H9 (cell line): ENCODE measurements at places on chromosomes 3 and 15.

DNA sequence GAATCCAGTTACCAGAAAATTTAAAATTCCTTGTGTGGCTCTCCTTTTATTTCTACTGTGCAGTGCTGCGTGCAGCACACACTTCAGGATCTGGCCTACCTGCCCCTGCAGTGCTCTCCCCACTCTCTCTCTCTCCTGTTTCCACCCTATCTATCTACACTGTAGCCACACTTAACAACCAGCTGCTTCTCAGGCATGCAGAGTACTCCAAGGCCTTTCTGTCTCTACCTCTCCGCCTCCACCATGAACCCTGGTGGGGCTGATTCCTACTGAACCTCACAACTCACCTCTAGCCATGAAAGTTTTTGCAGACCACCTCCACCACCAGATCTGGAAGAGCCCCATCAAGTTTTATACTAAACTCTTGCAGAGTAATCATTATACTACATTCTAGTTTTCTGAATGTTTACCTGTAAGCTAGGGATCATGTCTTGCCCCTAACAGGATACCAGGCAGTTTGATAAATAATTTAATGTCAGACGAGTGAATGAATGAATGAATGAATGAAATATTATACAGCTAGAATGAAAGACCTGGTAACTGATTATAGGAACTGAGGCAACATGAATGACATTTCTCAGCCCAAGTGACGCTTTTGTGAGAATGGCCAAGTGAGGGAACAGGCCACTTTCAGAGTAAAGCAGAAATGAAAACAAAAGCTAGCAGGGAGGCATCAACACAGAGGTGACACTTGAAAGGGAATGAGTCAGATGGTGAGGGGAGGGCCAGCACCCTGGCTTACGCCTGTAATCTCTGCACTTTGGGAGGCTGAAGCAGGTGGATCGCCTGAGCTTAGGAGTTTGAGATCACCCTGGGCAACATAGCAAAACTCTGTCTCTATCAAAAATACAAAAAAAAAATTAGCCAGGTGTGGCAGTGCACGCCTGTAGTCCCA, 363.5 kb downstream of the FOXP1 start:
- no peaks in the 10 kb centered on the region for H3K36me3 ChIP-seq
- no peaks in the 10 kb centered on the region for H3K27me3 ChIP-seq
- DNase-seq = no peak
- H3K4me1 ChIP-seq = peaks cover 6% of the 10 kb centered on the region; the same call in 1 of the 2 replicates
- no peak overlapping the region for H3K4me3 ChIP-seq
- no peak overlapping the region for H3K27ac ChIP-seq

DNA sequence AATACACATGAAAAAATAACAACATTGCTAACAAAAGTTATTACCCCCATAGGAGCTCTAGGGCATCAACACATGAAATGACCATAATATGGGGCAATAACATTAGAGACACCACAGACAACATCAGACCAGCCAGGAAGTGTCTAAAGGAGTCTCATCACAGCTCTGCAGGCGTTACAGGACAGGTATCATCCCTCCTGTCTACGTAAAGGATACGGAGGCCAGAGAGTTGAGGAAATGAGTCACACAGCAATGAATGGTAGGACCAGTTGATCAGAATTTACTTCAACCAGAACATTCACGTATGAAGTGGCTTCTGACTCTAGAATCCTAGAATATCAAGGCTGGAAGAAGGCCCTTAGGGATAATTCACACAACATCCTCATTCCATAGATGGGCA, 1.8 kb downstream of the NME9 start:
- H3K27me3 ChIP-seq = no peaks in the 10 kb centered on the region
- no peak overlapping the region for H3K4me3 ChIP-seq
- peaks cover 4% of the 10 kb centered on the region for H3K4me1 ChIP-seq
- H3K36me3 ChIP-seq = no peaks in the 10 kb centered on the region
- H3K27ac ChIP-seq = no peak overlapping the region
- no peak for DNase-seq

DNA sequence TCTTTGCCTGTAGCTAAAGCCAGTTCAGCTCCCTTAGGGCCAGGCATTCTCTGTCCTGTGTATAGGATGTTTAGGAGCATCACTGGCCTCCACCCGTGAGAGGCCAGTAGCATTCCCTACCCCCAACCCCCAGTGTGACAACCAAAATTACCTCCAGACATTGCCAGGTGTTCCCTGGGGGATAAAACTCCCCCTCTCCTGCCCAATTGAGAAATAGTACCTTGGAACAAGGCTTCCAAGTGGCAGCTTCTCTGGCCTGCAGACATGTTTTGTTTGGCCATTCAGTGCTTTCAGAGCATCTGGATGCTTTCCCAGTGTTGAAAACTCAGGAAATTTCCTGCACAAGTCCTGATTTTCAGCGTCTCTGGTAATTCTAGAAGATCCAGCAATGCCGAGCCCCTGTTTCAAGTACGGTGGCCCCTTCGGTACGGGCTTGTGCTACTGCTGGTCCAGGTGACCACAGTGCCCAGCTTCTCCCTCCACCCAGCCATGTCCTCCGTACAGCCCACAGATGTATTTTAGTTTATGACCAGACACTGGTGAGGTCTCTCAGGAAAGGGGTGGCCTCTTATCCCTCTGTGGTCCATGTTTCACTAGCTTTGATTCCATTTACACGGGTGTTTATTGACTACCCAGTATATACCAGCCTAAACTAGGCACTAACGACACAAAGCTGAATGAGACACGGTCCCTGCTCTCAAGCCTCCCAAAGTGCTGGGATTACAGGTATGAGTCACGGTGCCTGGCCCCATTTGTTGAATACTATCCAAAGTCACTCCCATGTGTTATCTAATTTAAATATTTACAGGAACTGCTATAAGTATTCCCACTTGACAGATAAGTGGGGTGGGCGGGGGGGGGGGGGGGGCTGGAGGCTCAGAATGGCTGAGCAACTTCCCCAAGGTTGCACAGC, 125.4 kb upstream of the RAD18 start:
- no peak overlapping the region for H3K4me3 ChIP-seq
- no peaks in the 10 kb centered on the region for H3K27me3 ChIP-seq
- no peak for DNase-seq
- no peaks in the 10 kb centered on the region for H3K4me1 ChIP-seq
- no peaks in the 10 kb centered on the region for H3K36me3 ChIP-seq

DNA sequence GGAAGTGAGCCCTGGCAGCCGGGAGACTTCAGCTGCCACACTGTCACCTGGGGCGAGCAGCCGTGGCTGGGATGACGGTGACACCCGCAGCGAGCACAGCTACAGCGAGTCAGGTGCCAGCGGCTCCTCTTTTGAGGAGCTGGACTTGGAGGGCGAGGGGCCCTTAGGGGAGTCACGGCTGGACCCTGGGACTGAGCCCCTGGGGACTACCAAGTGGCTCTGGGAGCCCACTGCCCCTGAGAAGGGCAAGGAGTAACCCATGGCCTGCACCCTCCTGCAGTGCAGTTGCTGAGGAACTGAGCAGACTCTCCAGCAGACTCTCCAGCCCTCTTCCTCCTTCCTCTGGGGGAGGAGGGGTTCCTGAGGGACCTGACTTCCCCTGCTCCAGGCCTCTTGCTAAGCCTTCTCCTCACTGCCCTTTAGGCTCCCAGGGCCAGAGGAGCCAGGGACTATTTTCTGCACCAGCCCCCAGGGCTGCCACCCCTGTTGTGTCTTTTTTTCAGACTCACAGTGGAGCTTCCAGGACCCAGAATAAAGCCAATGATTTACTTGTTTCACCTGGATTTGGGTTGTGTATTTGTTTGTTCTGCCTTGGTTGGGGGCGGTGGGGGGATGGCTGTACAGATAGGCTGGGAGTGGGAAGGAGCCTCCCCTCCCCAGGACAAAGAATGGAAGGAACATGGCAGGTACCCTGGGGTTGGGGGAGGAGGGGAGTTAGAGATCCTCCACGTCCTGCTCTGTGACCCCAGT, 2.9 kb upstream of the GRM2 start:
- no peak overlapping the region for H3K4me3 ChIP-seq
- H3K4me1 ChIP-seq = no peaks in the 10 kb centered on the region; the same call in 1 of the 2 replicates
- peaks cover 3% of the 10 kb centered on the region; the same call in 1 of the 3 replicates for H3K36me3 ChIP-seq
- H3K27me3 ChIP-seq = peaks cover 17% of the 10 kb centered on the region; the same call in 1 of the 2 replicates
- DNase-seq = no peak
- no peak overlapping the region for H3K27ac ChIP-seq

DNA sequence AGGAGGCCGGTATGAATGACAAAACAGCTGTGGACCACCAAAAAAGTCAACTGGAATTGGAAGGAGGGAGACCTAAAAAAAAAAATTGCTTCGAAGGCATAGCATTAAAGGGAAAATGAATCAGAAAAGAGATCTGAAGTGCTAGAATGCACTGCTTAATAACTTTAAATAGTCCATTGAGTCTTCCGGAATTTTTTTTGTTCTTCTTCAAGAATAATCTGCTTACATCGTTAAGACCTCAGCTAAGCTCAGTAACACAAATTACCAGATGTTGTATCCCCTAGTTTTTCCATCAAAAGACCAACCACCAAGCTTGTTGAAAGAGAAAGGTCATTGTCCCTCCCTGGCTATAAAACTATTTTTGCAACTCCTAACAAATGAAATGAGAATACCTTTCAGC, 560.5 kb downstream of the NR2F2 start:
- H3K4me3 ChIP-seq = no peak overlapping the region
- H3K36me3 ChIP-seq = no peaks in the 10 kb centered on the region
- no peak for DNase-seq

GRCh38 chr15:73321496-73322450, 47.0 kb downstream of the HCN4 start:
- no peaks in the 10 kb centered on the region for H3K27me3 ChIP-seq
- H3K4me3 ChIP-seq = no peak overlapping the region; the same call in 2 of the 3 replicates
- peaks cover 2% of the 10 kb centered on the region; the same call in 2 of the 3 replicates for H3K36me3 ChIP-seq
- H3K4me1 ChIP-seq = no peaks in the 10 kb centered on the region
- H3K27ac ChIP-seq = no peak overlapping the region

DNA sequence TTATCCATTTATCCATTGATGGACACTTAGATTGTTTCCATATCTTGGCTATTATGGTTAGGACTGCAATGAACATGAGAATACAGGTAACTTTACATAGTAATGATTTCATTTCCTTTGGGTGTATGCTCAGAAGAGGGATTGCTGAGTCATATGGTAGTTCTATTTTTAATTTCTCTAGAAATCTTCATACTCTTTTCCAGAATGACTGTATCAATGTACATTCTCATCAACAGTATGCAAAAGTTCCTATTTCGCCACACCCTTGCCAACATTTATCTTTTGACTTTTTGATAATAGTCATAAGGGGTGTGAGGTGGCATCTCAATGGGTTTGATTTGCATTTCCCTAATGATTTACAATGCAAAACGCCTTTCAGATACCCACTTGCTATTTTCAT, 6.2 kb upstream of the NIPA1 start:
- H3K36me3 ChIP-seq = no peaks in the 10 kb centered on the region
- H3K27me3 ChIP-seq = no peaks in the 10 kb centered on the region
- no peak overlapping the region for H3K27ac ChIP-seq
- no peak for DNase-seq
- peaks cover 5% of the 10 kb centered on the region; the same call in 1 of the 2 replicates for H3K4me1 ChIP-seq

- H3K4me3 ChIP-seq = no peak overlapping the region
- no peak overlapping the region for H3K27ac ChIP-seq
- H3K4me1 ChIP-seq = no peaks in the 10 kb centered on the region
- no peak for DNase-seq
- no peaks in the 10 kb centered on the region for H3K27me3 ChIP-seq
These were observed 37.3 kb downstream of the PTH1R start for GRCh38 chr3:46914849-46915248.

GRCh38 chr3:93962798-93963197, 10.9 kb downstream of the PROS1 start:
- no peak overlapping the region for H3K27ac ChIP-seq
- H3K4me3 ChIP-seq = no peak overlapping the region
- DNase-seq = no peak
- no peaks in the 10 kb centered on the region for H3K27me3 ChIP-seq

DNA sequence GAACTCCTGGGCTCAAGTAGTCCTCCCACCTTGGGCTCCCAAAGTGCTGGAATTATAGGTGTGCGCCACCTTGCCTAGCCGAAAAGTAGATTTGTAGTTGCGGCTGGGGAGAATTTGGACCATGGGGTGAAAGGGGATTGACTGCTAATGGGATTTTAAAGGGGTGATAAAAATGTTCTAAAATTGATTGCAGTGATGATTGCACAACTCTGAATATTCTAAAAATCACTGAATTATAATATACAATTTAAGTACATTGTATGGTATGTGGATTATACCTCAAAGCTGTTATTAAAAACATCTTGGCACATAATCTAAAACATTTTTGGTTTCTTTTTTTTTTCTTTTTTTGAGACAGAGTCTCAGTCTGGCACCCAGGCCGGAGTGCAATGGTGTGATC, 3.9 kb downstream of the PRC1 start:
- DNase-seq = no peak
- peaks cover 7% of the 10 kb centered on the region for H3K36me3 ChIP-seq
- H3K27me3 ChIP-seq = no peaks in the 10 kb centered on the region

GRCh38 chr3:10242182-10243065, 5.8 kb upstream of the TATDN2 start:
- no peak overlapping the region for H3K27ac ChIP-seq
- H3K27me3 ChIP-seq = no peaks in the 10 kb centered on the region
- no peak for DNase-seq
- H3K4me3 ChIP-seq = no peak overlapping the region

DNA sequence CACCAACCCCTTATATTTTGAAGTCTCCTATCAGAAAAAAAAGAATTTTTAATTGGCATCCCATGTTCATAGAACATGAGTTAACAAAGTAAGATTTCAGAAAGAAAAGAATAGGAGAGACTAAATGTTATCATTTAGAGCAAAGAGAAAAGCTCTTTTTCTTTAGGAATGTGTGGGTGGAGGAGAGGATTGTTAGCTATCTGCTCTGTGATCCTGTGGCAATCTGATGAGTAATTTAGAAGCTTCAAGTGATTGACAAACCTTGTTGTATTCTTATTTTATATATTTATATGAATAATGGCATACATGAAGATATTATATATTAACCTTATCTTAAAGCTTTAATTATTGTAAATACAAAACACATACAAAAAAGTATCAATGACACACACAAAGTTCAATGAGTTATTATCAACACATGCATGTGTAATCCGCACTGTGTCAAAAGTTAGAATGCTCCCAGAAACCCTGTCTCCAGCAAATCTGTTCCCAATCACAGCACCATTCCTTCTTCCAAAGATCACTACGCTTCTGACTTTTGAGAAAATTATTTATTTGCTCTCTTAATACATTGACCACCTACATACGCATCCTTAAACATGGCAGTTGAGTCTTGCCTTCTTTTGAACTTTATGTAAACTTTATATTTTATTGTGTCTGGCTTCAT, 907.4 kb downstream of the MCTP2 start:
- no peaks in the 10 kb centered on the region for H3K36me3 ChIP-seq
- no peak overlapping the region for H3K4me3 ChIP-seq
- H3K27me3 ChIP-seq = no peaks in the 10 kb centered on the region
- no peak for DNase-seq
- H3K4me1 ChIP-seq = no peaks in the 10 kb centered on the region

- DNase-seq = no peak
- no peaks in the 10 kb centered on the region for H3K4me1 ChIP-seq
- H3K4me3 ChIP-seq = no peak overlapping the region; the same call in 2 of the 3 replicates
- no peak overlapping the region for H3K27ac ChIP-seq
- H3K36me3 ChIP-seq = no peaks in the 10 kb centered on the region
- no peaks in the 10 kb centered on the region; the same call in 1 of the 2 replicates for H3K27me3 ChIP-seq
These were observed 625 bp downstream of the LRRC15 start for GRCh38 chr3:194368918-194369317.
